ENCODE measurements at places on chromosomes 3 and 15. TPM values are rescaled to one million over a fixed set of nuclear protein-coding genes. Genes with fewer than 3 reads are reported as not detected.

SOX2 gene
- 0.50 TPM for total RNA-seq

SEMA3B gene
- total RNA-seq, result 7.7 TPM

CYP11A1 gene
- not detected for total RNA-seq

RETNLB gene
- not detected for total RNA-seq

PPM1M gene
- 5.3 TPM for total RNA-seq

LRRN1 gene
- total RNA-seq, result not detected
